ENCODE measurements at places on chromosomes 4 and X.

- DNase-seq: no peak
Observed at GRCh38 chr4:145333786-145334185, 147.9 kb upstream of the SMAD1 start.

DNA sequence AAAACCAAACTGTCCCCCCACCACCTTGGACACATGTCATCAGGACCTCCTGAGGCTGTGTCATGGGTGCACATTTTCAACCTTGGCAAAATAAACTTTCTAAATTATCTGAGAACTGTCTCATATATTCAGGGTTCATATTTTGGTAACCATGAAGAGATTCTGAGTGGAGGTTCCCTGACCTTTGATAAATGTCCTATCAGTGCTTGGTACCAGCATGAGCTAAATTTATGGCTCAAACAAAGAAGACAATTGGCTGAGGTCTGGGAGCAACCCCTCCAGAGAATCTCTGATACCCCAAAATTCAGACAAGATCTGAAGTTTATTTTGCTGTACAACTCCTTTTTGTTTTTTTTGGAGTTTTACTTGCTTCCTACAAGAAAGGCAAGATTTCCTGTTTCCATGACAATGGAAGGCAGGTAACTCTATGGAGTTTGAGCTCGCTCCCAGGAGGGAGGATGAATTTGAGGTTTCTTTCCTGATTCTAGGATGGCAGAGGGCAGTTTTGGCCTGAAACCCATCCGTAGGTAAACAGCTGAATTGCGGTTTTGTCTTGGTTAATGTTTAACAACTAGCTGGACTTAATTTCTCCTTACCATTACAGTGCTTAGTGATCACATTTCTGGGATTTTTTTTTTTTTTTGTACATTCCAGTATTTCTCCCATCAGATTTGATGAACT is 14.5 kb downstream of the UGT2B15 start:
- no peak for DNase-seq

- no peak for DNase-seq
Observed at GRCh38 chr4:124745985-124746801, 33.7 kb upstream of the ANKRD50 start.

DNA sequence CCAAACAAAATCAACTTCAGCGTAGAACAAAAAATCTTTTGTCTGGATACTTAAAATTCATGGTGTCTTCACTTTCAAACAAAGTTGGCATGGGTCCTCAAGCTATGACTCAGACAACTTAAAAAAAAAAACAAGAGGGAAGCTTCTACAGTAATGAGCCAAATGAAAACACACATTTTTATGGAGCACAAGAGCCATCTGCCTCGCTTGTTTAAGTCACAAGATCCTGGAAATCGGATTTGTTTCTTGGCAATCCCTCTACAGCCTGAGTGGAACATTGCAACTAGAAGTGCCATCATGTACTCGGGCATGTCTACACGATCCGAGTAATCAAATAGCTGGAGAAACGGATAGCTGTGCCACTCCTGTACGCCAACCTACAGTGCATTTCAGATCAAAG is 22.6 kb downstream of the LAMP2 start:
- no peak for DNase-seq

- DNase-seq: no peak
Observed at GRCh38 chr4:7320206-7320797, 114.4 kb downstream of the PSAPL1 start.

DNA sequence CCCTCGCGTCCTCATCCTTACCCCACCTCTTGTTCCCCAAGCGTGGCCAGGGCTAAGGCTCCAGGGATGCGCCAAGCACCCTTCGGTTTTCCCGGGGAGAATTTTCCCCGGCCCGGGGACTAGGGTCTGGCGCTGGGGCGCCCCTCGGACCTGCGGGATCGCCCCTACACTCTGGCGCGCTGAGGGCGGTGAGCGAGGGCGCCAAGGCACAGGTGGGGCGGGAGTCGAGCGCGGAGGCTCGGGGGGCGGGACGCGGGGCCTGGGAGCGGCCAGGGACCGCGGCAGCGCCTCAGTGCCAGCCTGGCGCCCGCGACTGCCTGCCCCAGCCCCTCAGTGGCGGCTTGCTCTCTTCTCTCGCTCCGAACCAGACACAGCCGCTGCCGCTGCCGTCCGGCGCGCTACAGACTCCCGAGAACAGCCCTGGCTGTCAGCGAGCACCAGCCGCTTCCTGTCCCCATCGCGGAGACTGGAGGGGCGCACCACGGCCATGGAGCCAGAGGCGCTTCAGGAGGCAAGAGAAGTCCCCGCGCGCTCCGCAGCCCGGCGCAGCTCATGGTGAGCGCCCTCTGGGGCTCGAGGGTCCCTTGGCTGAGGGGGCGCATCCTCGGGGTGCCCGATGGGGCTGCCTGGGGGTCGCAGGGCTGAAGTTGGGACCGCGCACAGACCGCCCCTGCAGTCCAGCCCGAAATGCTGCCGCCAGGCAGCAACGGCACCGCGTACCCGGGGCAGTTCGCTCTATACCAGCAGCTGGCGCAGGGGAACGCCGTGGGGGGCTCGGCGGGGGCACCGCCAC is at the start of gene DRD5:
TSS of gene DRD5 (plus strand) at position 292 of the 793 bp plus-strand sequence. CDS start at position 688, 396 bp downstream.
- no peak for DNase-seq

DNA sequence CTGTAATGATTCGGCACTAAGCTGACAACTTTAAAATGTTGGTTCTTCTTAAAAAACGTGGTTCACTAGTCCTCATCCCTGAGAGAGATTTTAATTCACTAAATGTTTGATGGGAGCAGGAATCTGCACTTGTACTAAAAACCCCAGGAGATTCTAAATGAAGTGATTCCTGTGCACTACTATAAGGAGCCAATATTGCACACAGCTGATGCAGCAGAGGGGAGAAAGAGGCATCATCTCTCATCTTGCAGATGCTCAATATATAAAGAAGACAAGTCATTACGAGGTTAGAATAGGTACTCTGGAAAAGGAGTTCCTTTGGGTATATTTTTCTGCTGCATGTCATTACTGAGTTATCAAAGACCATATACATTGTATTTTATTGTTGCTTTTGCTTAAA is 207.6 kb upstream of the RASGEF1B start:
- no peak for DNase-seq

DNA sequence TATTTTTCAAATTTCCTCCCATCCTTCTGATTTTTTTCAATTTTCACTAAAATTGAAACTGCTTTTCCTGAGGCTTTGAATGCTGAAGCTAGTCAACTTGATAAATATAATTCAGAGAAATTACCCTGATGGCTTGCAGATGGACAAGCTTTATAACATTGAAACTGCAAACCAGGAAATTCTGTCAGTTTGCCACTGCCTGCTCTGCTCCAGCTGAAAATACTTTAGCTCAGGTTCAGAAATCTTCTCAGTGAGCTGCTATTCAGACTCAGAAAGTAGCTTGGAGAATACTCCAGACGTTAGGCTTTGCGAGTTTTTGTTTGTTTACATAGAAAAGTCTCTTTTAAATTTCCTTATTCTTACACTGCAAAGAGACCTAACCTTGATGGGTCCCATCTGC is 1574.7 kb downstream of the STIM2 start:
- no peak for DNase-seq

GRCh38 chr4:156968479-156968984 is 3.1 kb downstream of the PDGFC start:
- DNase-seq: no peak

All from stimulated activated CD8-positive, alpha-beta memory T cell treated with anti-CD3 and anti-CD28 coated beads, Interleukin-12 subunit alpha, Interleukin-12 subunit beta, amount 100 ng/mL, for 4 hours (primary cell).